ENCODE measurements at places on chromosomes 13 and 19. TPM values are rescaled to one million over a fixed set of nuclear protein-coding genes. Genes with fewer than 3 reads are reported as not detected.

PSG4 gene
- not detected for polyA plus RNA-seq

COLGALT1 gene
- polyA plus RNA-seq = 13.2 TPM

LPAR2 gene
- 43.2 TPM for polyA plus RNA-seq

MYO16 gene
- polyA plus RNA-seq = not detected

COX7A1 gene
- not detected for polyA plus RNA-seq

ACTL9 gene
- not detected for polyA plus RNA-seq

ZNF229 gene
- 2.5 TPM for polyA plus RNA-seq

MBD3L2B gene
- polyA plus RNA-seq = not detected
